ENCODE measurements at places on chromosomes 12 and 14. TPM values are rescaled to one million over a fixed set of nuclear protein-coding genes. Genes with fewer than 3 reads are reported as not detected.

Gene KIF26A
- 0.73 TPM for total RNA-seq

Gene LRRC43
- not detected for total RNA-seq

Gene TAS2R14
- 2.4 TPM for total RNA-seq

Gene MYH7
- not detected for total RNA-seq

Gene LRP6
- 6.3 TPM for total RNA-seq

Gene TOMM20L
- total RNA-seq = not detected

Gene ACSM4
- not detected for total RNA-seq

All from T-cell (primary cell).